ENCODE measurements at places on chromosomes 5 and 9.

DNA sequence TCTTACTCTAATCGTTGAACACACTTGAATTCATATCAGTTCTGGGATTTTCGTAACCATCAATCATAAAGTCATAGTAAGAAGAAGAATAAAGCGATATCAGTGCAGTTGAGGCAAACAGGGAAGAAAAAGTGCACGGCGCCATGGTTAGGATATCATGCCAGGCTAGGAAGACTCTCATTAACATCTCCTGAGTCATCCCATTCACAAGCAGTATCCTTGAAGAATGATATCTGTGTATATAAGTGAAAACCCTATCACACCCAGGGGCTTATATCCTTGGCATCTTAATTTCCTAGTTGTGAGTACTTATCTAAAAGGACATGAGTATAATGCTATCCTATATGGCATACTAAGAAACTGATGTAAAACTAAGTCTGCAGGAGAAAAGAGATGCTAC is 38.6 kb downstream of the NFIB start:
- no peak for DNase-seq

DNA sequence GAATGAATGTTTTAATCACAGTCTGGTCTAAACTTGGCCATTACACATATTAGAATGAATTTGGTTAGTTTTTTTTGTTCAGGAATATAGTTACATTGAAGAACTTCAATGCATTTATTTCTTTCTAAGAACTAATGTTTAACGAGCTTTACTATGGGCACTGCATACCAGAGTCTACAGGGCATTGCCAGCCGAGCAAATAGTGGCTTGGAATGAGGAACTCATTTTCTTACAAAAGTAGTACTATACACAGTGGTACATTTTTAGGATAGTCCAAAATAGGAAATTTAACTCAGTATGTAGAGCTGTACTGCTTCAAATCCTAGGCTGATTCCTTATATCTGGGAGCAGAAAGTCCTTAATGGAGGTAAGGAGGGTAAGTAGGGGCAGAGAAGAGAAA is 155.4 kb downstream of the CARTPT start:
- no peak for DNase-seq

DNA sequence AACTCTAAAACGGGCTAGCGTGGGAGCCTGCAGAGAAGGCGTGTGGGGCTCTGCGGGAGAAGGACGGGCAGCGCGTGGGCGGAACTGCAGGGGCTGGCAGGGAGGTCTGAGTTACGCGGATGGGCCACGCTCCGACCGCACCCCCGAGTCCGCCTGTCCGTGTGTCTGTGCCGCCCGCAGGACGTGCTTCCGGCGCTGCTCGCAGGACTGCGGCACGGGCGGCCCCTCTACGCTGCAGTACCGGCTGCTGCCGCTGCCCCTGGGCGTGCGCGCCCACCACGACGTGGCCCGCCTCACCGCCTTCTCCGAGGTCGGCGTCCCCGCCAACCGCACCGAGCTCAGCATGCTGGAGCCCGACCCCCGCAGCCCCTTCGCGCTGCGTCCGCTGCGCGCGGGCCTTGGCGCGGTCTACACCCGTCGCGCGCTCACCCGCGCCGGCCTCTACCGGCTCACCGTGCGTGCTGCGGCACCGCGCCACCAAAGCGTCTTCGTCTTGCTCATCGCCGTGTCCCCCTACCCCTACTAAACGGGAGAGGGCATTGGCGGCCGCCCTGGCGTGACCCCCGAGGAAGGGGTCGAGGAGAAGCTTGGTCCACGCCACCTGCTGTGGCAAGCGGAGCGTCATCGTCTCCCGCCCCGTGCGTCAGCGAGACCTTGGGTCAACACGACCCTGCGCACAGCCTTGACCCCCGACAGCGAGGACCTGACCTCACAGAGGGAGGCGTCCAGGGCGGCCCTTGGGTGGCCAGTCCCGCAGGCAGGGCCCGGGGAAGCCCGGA is 11.4 kb upstream of the ASS1 start:
- DNase-seq = no peak

DNA sequence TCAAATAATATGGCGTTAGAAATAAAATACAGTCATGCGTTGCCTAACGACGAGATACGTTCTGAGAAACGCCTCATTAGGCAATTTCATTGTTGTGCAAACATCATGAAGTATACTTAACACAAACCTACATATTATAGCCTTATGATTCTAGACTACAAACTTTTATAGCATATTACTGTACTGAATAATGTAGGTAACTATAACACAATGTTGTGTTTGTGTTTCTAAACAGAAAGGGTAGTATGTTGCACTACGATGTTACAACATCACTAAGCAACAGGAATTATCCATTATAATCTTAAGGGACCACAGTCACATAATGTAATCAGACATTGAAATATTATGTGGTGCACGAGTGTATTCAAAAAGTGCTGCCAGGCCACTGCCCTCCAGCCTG is 3.0 kb upstream of the SMC2 start:
- DNase-seq = no peak

- no peak for DNase-seq
Measured at GRCh38 chr5:73067213-73067612, 53.2 kb upstream of the TMEM171 start.

GRCh38 chr9:81461196-81461595 is 228.2 kb downstream of the TLE1 start:
- no peak for DNase-seq

DNA sequence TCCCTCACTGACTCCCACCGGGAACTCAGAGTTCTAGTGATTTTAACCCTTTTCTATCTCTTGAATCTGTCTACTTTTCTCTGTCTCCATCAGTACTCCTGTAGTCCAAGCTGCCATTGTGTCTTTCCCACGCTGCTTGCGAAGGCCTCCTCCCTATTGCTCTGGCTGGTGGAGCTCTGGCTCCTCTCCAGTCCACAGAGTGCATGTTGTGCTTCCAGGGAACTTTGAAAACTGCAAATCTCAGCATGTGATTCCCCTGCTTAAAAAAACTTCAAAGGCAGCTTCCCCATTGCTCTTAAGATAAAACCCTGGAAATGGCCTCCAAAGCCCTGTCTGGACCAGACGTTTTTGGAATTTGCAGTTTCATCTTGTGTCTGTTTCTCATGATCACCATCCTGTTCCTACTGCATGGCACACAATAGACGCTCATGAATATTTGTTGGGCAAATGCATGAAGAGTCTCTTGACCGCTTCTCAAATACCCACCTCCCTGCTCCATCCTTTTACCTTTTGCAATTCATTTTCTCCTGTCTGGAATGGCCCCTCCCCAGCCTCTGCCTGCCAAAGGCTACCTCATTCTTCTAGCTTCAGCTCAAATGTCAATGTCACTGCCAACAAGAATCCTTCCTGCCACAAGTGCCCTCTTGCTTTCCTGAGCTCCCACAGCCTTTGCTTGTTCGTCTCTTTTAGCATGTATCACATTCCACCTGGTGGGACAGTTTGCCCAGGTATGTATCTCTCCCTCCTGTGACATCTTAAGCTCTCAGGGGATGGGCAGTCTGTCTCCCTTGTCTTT is 293.2 kb downstream of the ARHGAP26 start:
- DNase-seq = no peak

- no peak for DNase-seq
Measured at GRCh38 chr9:78295731-78296130, 1.2 kb upstream of the PSAT1 start.
